Activated CD8-positive, alpha-beta memory T cell treated with anti-CD3 and anti-CD28 coated beads, Interleukin-2, amount 10 ng/mL, durations not matched to agents 7 days and 5 days (primary cell): ENCODE measurements at places on chromosomes 2 and 18. TPM values are rescaled to one million over a fixed set of nuclear protein-coding genes. Genes with fewer than 3 reads are reported as not detected.

- DNase-seq, result no peak
These were observed 39.0 kb upstream of the SLC35F5 start for GRCh38 chr2:113795405-113795920.

The GAL3ST2 gene
- 0.20 TPM for total RNA-seq

The CDH20 gene
- total RNA-seq, result not detected

The RGPD5 gene
- total RNA-seq, result 20.2 TPM
